ENCODE measurements at places on chromosomes 3 and 15.

DNA sequence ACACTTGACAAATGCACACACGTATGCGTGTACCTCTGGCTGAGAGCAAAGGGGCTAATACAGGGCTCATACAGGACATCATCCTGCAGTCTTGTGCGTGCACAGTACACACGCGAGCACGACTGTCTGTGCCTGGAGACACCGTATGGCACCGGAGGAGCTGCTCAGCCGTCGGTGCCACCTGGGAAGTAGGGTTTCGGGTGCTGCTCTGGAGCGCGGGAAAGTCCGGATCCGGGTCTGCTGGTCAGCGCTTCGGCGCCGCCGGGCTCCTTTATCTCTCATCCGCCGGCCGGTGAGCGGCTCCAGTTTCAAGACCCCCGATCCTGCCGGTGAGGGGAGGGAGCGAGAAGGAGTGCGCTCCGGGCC, 9.3 kb downstream of the FOXL2 start:
- no peaks in the 10 kb centered on the region for H3K36me3 ChIP-seq
- H3K4me1 ChIP-seq = peaks cover 25% of the 10 kb centered on the region
- H3K4me3 ChIP-seq = no peak overlapping the region

GRCh38 chr3:14462738-14463137, 60.3 kb downstream of the SLC6A6 start:
- H3K4me3 ChIP-seq = no peak overlapping the region
- H3K27me3 ChIP-seq = no peaks in the 10 kb centered on the region
- H3K4me1 ChIP-seq = peaks cover 19% of the 10 kb centered on the region
- peak; percentile 14 for DNase-seq
- peak overlapping the region; percentile 72 for H3K27ac ChIP-seq

DNA sequence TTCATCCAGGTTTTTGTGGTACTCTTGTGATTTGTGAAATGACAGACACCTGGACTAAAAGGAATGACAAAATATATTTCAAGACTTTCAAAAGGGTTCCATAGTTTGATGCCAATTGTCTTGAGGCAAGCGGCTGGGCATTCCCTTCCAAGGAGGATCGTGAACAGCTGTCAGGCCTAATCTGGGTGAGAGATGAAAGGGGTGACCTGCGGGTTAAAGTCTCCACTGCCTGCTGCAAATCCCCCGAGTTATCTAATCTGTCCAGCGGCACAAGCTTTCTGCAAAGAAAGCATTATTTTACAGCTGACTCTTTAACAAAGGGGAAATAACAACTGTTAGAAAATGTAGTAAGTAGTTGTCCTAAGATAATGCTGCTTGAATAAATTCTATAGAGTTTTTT, 128.7 kb upstream of the MB21D2 start:
- H3K27me3 ChIP-seq = peaks cover 3% of the 10 kb centered on the region
- no peak overlapping the region for H3K4me3 ChIP-seq
- no peaks in the 10 kb centered on the region for H3K36me3 ChIP-seq
- DNase-seq = no peak

DNA sequence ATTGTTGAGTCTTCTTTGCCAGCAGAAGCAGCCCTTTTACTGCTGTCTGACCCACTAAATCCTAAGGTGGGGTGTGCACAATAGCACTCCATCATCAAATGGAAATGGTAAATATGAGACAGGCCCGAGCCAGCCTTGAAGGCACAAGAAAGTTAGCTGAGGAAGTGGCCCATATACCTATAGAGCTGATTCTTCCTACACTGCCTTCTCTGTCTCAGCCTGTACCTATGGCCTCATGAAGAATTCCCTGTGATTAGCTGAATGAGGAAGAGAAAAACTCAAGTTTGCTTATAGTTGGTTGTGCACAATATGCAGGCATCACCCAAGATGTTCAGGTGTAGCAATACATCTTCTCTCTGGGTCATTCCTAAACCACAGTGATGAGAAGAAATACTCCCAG, 31.7 kb upstream of the XCR1 start:
- peaks cover 33% of the 10 kb centered on the region for H3K27me3 ChIP-seq
- H3K4me3 ChIP-seq = no peak overlapping the region
- no peak overlapping the region for H3K27ac ChIP-seq
- H3K36me3 ChIP-seq = no peaks in the 10 kb centered on the region
- peaks cover 22% of the 10 kb centered on the region for H3K4me1 ChIP-seq
- DNase-seq = no peak

DNA sequence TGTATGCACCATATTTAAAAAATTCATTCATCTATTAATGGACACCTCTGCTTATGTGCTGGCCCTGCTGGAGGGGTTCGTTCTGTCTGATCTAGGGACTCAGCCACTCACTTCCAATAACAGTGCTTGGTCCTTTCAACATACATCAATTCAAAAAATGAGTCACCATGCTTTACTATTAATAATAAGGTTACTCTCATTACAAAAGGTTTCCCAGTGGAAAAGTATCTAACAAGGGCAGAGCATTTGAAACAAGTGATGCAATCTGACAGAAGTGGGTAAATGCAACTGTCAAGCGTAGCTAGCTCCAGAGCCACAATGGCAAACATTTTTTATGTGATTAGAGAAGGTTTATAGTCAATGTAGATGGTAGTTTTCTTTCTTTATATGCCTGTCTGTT, 67.9 kb upstream of the TNIK start:
- no peak overlapping the region for H3K27ac ChIP-seq
- H3K36me3 ChIP-seq = no peaks in the 10 kb centered on the region
- H3K27me3 ChIP-seq = no peaks in the 10 kb centered on the region
- no peak overlapping the region for H3K4me3 ChIP-seq
- DNase-seq = no peak
- H3K4me1 ChIP-seq = peaks cover 2% of the 10 kb centered on the region
